ENCODE measurements at places on chromosomes 1 and 21.

DNA sequence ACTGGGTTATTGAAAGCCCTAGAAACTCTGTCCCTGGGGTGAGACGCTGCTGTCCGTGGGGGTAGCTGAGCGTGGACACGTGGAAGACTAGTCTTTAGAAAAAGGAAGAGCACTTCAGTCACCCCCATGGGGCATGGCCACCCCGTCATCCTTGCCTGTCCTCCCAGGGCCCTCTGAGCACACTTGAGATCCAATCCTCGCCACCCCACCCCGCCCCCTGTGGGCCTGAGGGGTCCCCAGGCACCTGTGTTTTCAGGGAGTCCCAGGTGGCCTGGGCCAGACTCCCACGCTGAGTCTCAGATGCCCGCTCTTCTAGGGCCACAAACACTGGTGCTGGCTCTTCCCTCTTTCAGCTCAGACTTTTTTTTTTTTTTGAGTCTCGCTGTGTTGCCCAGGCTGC is 2.5 kb downstream of the PRKCZ start:
- no peak for DNase-seq

- DNase-seq: peak; percentile 92
Observed at GRCh38 chr1:58783993-58784757, at the start of gene JUN. Gene JUN, minus strand, starts transcription at chr1:58784047. Its CDS starts 977 bp downstream, at chr1:58783070.

- no peak for DNase-seq
Observed at GRCh38 chr1:6384962-6385361, 8.6 kb downstream of the ACOT7 start.

DNA sequence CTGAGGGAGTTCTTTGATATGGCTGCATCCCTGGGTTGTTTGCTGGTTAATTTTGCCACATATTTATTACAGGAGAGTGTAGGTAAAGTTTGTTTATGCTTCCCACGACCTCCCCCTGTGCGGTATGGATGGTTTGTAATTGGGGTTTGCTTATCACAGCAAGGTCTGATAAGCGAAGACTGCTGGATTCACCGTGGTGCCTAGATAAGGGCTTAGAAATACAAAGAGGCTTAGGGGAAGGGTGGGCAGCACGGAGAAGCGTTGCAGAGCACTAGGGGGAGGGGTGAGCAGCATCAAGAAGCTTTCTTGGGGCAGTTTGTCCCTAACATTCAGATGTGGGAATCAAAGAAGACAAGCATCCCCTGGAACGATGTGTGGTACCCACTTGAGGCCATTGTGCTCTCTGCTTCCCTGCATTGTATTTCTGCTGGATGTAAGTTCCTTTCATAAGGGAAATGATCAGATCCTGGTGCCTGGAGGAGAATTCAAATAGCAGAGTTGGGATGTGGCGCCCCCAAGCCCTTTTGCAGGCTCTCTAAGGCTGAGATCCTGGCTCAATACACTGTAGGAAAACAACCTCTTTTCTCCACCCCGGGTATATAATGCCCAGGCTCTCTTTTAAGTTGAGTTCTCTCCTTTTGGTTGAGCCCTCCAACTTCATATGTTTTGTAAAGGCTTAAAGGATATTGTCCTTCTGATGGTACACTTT is 598.1 kb upstream of the ADGRL4 start:
- DNase-seq: no peak

- no peak for DNase-seq
Observed at GRCh38 chr1:68495532-68495931, 1.4 kb downstream of the DEPDC1 start.

DNA sequence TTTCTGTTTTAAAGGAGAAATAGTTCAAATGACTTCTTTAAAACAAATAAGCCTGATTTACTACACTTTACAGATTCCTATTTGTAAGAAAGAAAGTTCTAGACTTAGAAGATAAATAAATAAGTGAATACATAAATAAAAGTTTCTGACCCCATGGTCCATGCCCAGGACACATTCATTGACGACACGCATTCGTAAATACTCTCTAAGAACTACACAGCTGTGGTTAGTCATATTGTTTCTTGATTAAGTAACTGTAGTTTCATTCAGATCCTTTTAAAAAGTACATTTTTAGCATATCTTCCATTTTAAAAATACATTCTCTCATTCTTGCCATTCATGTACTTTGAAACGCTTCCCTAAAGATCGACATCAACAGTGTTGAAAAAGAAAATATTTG is 497.4 kb downstream of the SETD4 start:
- no peak for DNase-seq

GRCh38 chr1:223742856-223743517 is 30.6 kb downstream of the CAPN2 start:
- no peak for DNase-seq

DNA sequence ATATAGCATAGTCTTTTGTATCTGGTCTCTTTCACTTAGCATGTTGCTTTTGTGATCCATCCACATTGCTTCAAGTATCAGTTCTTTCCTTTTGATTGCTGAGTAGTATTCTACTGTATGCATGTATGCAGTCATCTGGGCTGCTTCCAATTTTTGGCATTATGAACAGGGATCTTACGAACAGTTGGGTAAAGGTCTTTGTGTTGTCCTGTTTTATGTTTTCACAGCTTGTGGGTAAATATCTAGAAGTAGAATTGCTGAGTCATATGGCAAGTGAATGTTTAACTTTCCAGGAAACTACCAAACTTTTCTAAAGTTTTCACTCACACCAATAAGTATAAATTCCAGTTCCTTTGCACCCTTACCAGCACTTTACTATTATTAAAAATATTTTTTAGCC is 60.9 kb downstream of the LHX4 start:
- no peak for DNase-seq

GRCh38 chr1:43274804-43275180 is 5.0 kb downstream of the TMEM125 start:
- no peak for DNase-seq

DNA sequence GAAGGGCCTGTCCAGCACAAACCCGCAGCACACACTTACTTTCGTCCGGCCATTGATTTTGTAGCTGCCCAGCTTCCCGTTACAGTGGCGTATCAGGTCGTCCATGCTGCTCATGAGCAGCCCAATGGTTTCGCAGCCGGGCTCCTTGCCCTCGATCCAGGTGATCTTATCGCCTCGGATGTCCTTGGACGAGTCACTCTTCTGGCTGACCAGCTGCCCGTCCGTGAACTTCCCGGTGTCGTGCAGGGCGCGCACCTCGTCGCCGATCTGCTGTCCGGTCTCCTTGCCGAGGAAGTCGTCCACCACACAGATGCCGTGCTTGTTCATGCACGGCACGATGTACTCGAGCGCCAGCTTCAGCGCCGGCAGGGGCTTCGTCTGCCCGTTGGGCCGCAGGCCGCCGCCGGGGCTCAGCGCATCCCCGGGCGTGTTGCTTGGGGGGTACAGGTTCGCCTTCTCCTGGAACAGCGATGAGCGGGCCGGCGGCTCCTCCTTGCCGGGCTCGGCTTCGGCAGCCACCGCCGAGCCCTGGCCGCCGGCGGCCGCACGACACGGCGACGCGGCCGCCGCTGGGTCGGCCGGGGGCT is 1.0 kb downstream of the EGLN1 start:
- DNase-seq: peak; percentile 61

DNA sequence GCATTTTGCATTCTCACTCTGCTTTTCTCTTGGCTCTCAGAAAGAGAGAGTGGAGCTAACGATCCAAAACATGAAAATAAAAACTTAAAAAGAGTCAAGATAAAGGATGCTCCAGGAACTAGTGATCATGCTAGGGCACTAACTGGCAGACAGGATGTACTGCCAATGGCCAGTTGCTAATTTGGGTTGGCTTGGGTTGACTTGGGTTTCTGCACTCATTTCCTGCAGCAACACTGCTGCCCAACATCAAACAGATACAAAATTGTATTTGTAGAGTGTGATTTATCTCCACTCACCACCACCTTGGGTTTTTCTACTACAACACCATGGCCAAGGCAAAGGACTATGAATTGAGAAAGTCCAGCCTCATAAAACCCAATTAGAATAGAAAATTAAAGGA is 662.3 kb upstream of the PTBP2 start:
- no peak for DNase-seq

GRCh38 chr1:12398479-12398878 is 168.6 kb downstream of the VPS13D start:
- no peak for DNase-seq

DNA sequence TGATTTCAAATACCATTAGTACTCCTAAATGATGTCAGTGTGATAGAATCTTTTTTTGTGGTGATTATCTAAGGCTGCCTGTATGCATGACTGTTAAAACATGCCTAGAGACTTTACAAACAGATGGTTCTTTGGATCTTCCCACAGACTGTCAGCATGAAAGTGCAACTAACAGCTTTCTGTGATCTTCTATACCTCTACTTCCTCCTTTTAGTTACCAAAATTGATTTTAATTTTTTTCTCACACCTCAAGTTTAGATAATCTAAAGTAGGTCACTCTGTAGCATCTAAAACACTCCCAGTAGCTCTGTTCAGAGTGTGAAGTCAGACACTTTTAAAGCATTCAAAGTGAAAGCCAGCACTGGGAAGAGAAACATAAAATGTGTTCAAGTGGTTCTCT is 534.5 kb downstream of the PTPRC start:
- no peak for DNase-seq

DNA sequence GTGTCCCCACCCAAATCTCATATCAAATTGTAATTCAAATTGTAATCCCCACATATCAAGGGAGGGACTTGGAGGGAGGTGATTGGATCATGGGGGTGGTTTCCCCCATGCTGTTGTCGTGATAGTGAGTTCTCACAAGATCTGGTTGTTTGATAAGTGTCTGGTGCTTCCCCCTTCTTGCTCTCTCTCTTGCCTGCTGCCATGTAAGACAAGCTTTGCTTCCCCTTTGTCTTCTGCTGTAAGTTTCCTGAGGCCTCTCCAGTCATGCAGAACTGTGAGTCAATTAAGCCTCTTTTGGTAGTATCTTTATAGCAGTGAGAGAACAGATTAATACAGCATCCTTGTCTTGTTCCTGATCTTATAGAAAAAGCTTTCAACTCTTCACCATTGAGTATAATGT is 6.5 kb upstream of the LRRC39 start:
- no peak for DNase-seq

- DNase-seq: no peak
Observed at GRCh38 chr1:56123421-56123820, 455.9 kb downstream of the PLPP3 start.

DNA sequence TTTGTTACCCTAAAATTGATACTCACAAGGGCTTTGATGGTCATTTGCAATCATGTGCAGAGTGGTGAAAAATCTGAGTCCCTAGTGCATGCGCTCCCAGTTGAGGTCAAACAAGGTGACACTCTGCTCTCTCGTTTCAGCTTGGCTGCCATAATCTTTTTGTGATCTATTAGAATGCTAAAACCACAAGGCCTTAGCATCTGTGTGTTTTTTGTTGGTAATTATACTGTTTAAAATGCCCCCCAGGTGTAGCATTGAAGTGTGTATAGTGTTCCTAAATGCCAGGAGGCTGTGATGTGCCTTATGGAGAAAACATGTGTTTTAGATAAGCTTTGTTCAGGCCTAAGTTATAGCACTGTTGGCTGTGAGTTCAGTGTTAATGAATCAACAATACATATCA is 89.3 kb downstream of the PLD5 start:
- no peak for DNase-seq

DNA sequence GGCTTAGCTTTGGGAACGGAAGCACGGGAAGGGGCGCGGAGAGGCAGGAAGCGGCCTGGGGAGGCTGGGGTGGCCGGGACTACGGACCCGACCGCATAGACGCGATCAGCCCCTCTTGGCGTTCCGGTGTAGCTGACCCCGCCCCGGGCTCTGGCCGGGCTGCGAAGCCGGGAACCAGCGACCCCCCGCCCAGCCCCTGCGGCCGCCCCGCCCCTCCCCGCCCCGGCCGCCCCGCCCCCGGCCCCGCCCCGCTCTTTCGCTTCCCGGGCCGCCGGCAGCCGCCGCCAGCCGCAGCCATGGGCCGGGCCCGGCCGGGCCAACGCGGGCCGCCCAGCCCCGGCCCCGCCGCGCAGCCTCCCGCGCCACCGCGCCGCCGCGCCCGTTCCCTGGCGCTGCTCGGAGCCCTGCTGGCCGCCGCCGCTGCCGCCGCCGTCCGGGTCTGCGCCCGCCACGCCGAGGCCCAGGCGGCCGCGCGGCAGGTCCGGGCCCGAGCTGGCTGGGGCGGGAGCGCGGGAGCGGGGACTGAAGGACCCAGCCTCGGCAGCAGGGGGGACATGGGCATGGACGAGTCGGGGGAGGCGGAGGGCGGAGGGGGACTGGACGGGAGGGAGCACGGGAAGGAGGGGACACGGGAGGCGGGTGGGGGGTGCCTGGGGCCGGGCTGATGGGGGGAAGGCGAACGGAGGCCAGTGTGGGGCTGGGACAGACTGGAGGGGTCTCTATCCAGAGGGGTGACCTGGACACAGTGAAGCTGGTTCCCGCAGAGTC is at the start of gene SELENON:
Gene SELENON, plus strand, starts transcription at position 259 of the 768 bp plus-strand sequence. Its CDS starts 38 bp downstream, at position 297.
- DNase-seq: no peak

DNA sequence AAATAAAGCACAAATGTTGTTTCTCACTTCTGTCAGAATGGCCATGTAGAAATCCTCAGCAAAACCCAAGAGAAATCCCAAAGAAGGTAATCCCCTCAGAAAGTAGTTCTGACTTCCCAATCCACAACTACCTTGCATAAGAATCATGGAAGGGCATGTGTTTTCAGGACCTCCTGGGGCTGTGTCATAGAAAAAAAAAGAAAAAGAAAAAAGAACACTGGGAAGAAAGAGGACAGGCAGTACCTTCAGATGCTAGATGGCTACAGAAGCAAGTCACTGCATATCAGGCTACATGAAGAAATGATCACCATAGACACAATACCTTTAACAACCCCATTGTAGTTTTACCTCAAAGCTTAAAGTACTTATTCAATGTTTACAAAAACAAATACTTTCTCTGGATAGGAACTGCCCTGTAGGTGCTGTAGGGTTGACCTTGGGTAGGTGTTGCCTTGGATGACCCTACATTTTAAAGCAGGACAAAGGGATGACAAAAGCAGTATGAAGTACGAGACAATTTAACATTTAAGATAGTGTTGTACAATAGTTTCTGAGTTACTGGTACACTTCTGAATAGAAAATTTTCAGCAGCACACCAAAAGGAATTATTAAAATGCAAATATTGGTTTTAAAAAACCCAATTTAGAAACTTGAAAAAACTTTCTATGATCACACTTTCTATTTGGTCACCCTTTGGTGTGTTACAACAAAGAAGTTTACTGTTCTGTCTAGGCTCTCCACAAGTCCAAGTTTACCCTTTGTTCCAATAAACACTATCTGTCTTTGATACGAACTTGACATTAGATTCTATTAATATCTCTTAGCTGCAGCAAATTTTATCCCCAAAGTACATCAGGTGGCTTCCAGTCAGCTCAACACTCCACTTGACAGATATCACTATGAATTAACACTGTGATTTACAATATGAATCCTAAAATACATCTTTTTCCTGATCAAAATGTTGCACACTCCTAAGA is 5.0 kb downstream of the TRIT1 start:
- DNase-seq: no peak

- no peak for DNase-seq
Observed at GRCh38 chr21:42507418-42507817, 6.2 kb upstream of the SLC37A1 start.

GRCh38 chr1:200794506-200795065 is 55.9 kb downstream of the CAMSAP2 start:
- no peak for DNase-seq

- no peak for DNase-seq
Observed at GRCh38 chr1:10451287-10451686, 1.5 kb downstream of the CORT start.
